Left colon (tissue), 2 donors: ENCODE measurements at places on chromosomes 1 and 21. TPM values are rescaled to one million over a fixed set of nuclear protein-coding genes. Genes with fewer than 3 reads are reported as not detected.

NBPF9 gene
- 15.6 TPM for total RNA-seq

ERICH3 gene
- 0.11 TPM for total RNA-seq

NEXN gene
- total RNA-seq: 1.9 TPM

JTB gene
- total RNA-seq: 149 TPM

NIT1 gene
- total RNA-seq: 76.6 TPM

DNA sequence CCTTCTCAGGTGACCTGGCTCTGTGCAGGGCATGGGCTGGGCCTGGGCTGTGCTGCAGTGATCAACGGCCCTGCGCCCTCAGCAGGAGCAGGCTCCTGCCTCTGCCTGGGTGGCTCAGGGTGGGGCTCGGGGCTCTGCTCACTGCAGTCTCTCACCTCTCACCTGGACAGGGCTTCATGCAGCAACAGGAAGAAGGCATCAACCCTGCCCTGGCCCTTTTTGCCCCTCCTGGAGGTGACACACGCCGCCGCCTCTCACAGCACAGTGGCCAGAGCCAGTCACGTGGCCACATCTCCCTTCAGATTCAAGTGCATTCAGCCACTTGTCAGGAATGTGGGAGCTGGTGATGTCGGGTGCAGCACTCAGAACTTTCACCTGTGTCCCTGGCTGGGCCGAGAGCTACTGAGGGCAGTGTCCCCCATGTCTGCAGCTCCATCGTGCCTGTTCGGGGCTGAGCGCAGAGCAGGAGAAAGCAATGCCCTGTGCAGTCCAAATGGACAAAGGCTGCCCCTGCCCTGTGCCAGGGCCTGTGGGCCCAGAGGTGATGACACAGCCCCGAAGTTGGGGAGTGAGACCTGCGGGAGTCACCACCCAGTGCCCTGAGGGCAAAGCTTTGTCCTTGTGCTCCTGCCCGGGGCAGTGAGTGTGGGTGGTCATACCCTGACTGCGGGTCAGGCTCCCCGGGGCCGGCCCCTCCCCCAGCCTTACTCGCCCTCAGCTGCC, 314.0 kb downstream of the PTPRU start:
- no peak for DNase-seq

DNA sequence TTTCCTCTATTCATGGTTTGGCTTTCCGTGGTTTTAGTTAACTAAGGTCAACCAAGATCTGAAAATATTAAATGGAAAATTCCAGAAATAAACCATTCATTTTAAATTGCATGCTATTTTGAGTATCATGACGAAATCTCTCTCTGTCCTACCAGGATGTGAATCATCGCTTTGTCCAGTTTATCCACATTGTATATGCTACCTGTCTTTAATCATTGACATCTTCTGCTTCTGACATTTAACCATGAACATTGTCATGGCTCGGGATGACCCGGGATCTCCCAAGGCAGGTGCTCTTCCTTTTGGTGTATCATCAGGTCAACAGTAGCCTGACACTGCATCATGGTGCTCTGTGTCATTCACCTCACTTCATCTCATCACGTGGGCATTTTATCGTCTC, 125.5 kb upstream of the HNRNPU start:
- no peak for DNase-seq

GRCh38 chr1:173715538-173715844, 710 bp downstream of the KLHL20 start:
- DNase-seq: no peak

DNA sequence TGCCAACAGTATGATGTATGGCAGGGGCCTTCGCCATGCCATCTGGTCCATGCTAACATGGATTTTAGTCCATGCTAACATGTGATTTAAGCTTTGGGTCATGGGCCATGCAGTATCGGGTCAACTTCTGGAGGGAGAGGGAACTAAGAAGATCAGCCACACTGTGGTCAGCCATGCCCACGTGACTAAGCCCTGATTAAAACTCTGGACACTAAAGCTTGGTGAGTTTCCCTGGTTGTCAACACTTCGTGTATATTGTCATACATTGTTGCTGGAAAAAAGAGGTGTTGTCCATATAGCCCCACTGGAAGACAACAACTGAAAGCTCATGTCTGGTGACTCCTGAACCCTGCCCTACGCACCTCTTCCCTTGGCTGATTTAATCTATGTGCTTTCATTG, 90.5 kb downstream of the SUSD4 start:
- no peak for DNase-seq

DNA sequence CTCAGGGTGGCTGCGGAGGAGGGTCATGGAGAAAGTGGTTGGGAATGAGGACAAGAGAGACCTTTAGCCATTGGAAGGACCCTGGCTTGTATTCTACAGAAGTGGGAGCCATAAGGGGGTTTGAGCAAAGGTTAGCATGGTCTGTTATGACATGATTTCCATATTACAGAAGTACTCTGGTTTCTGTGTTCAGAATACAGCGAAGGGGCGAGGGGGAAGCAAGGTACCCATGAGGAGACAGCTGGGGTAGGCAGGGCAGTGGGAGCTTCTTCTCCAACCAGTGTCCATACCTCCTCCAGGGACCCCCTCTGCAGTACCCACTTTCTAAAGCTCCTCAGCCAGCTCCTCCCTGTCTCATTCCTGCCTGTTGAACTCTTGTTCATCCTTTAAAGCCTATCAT, 21.9 kb upstream of the KCNE1 start:
- no peak for DNase-seq

GRCh38 chr21:35138665-35139381, 89.7 kb upstream of the RUNX1 start:
- DNase-seq: no peak

DNA sequence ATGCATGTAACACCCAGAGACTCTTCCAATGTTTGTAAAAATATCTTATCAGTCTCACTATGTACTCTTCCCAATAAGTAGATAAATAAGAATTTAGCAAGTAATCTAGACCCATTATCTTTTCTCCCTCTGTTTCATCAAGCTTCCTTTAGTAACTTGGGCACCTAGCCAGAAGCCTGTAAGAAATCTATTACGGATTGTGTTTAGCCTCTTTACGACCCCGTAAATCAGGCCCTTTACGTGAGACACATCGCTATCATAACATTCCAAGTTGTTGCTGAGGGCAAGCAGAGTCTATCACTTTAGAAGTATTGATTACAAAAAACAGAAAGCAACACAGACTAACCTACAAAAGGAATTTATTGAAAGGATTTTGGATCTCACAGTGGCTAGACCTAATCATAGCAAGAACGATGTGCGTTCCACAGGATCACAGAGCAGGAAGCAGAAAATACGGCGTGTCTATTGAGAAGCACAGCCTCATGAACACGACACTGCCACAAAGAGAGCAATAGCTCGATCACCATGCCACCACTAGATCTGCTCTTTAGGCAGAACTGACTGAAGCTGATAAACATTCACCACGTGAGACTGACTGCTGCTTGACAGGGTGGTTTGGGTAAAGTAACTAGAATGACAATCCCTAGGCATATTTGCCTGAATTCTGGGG, 922.1 kb downstream of the AMY1C start:
- DNase-seq: no peak

- DNase-seq: no peak
These were observed 10.6 kb downstream of the CBR1 start for GRCh38 chr21:36080386-36080785.

DNA sequence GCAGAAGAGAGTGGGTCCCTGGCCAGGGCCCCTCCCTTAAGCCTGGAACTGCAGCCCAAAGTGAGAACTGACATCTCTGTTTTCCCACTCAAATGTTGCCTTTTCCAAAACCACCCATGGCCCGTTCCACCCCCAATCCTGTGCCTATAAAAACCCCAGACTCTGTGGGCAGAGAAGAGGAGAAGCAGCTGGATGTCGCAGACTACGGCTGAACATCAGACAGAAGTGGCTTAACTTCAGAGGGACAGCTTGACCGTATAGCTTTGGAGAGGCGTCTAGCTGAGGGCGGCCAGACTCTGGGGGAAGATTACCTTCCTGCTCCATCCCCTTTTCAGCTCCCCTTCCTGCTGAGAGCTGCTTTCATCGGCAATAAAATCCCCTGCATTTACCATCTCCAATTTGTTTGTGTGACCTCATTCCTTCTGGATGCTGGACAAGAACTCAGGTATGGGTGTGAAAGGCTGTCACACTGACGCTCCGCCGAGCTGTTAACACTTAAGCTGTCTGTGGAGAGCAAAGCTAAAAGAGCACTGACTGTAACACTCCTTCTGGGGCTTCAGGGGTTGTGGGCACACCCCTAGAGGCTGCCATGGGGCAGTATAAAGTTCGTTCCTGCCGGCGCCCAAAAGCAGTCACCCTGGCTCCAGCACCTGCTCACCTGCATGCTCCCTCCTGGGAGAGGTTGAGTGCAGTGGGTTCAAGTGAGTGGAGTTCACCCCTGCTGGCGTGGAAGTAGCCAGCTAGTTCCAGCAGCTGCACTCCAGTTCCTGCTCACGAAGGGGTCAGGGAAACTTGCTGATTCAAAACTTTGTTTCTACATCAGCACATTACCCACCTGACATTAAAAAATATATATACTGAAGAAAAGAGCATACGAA, 19.6 kb upstream of the ERO1B start:
- no peak for DNase-seq

DNA sequence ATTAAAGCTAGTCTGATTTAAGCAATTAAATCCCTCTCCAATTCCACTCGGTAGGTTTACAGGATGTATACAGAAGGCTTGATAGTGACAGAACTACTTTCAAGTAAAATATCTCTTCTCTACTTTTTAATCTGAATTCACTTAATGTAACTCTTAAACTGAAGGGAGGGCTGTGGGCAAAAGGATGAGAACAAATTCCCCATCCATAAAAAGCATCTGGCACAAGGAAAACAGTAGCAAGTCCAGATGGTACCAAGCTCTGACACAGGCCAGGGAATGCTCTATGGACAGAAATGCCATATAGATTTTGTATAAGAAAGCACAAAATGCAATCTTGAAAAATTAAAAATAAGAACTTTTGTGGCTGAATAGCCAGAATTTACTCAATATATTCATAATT, 53.1 kb upstream of the USH2A start:
- DNase-seq: no peak
